Right ventricle myocardium inferior (tissue), 1 donor: ENCODE measurements at places on chromosomes 12 and 14.
A peak's percentile ranks its signal among the peaks of the same experiment; 100 is the strongest.

GRCh38 chr12:31626270-31626995, 33.1 kb upstream of the ETFBKMT start:
- DNase-seq = no peak

DNA sequence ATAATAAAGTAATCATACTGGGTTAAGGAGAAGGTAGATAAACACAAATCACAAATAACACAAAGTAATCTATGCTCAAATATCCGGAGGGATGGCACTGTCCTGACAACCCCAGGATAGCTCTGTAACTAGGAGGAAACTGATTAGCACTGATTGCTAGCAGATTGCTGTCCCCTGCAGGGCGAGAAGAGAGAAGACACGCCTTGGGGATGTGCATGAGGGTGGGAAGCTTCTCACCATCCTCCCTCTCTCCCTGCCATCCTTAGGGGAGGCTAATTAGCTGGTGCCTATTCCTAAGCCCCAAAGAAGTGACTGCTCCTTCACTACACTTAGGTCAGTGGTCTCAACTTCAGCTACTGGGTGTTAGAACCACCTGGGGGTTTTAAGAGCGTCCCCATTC, 27.0 kb upstream of the TMEM260 start:
- DNase-seq = no peak

GRCh38 chr12:128724468-128725046, 99.2 kb downstream of the SLC15A4 start:
- DNase-seq = no peak

GRCh38 chr14:21749306-21749868, 75.8 kb upstream of the OR4E1 start:
- DNase-seq = no peak

GRCh38 chr14:50520947-50521815, 11.2 kb downstream of the MAP4K5 start:
- no peak for DNase-seq

- peak; percentile 65 for DNase-seq
Observed at GRCh38 chr14:36852981-36853691, 191.5 kb downstream of the PAX9 start.

DNA sequence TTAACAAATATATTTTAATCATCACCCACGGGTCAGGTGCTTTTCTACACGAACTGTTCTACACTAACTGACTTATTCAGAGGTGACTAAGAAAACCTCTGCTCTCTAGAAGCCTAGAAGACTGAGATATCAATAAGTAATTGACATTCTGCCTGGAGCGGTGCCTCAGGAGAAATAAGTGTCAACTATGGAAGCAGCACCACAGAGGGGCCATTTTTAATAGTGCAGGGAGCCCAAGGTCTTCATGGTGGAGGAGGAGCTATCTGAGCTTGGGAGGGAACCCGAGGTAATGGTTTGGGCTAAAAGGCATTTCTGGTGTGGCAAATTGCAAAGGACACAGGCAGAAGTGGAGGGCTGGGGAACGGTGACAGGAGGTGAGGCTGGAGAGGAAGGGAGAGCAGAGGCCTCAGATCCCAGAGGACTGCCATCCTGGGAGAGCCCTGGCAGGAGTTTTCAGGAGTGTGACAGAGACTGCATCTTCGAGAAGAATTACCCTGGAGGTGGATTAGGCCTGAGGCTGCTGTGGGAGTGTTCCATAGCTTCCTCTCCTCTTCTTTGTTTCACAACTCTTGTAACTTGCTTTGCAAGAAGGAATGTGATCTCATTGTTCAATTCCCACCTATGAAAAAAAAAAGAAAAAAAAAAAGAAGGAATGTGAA, 123.1 kb downstream of the NPAS3 start:
- DNase-seq = no peak

GRCh38 chr12:80811957-80812708, 95.4 kb downstream of the MYF5 start:
- DNase-seq = no peak

DNA sequence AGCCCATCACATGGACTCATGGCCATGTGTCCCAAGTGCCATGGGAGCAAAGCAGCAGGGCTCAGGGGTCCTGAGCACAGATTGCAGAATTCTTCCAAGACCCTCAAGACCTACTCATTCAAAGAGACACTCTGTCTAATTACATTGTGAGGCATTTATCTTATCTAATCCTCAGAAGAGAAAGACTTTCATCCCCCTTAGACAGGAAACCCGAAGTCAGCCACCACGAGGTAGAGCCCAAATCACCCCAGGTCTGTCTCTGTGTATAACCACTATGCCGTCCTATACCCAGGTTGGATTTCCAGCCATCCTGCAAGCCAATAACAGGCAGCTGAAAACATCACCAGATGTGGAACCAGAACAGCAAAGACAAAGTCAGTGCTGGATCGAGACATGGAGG, 8.9 kb upstream of the BCL11B start:
- DNase-seq = no peak

DNA sequence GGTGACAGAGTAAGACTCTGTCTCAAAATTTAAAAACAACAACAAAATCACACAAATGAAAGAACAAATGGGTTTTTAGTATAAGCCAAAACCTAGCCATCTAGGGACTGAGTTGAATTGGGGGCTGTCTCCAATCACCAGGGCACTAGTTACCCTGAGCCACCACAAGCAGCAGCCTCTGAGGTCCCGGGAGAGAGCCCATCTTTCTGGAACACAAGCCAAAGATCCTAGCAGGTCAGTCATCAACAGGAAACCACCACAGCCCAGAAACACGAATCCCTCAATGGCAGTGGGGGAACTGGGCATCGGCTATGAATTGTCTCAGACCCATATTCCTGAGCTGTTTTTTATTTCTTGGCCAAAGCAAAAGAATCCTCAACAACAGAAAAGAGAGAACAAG, 75.3 kb downstream of the KDM2B start:
- no peak for DNase-seq

- no peak for DNase-seq
Observed at GRCh38 chr14:45819107-45819506, 566.1 kb upstream of the MIS18BP1 start.
